Myocyte (in vitro differentiated cells): ENCODE measurements at places on chromosomes 5 and 9. TPM values are rescaled to one million over a fixed set of nuclear protein-coding genes. Genes with fewer than 3 reads are reported as not detected.

Gene ADAMTSL1
- total RNA-seq: 21.2 and 32.6 TPM in 2 replicates

Gene SCGB3A2
- total RNA-seq: not detected in 2 replicates

Gene IRX2
- total RNA-seq: 7.2 and 7.7 TPM in 2 replicates

DNA sequence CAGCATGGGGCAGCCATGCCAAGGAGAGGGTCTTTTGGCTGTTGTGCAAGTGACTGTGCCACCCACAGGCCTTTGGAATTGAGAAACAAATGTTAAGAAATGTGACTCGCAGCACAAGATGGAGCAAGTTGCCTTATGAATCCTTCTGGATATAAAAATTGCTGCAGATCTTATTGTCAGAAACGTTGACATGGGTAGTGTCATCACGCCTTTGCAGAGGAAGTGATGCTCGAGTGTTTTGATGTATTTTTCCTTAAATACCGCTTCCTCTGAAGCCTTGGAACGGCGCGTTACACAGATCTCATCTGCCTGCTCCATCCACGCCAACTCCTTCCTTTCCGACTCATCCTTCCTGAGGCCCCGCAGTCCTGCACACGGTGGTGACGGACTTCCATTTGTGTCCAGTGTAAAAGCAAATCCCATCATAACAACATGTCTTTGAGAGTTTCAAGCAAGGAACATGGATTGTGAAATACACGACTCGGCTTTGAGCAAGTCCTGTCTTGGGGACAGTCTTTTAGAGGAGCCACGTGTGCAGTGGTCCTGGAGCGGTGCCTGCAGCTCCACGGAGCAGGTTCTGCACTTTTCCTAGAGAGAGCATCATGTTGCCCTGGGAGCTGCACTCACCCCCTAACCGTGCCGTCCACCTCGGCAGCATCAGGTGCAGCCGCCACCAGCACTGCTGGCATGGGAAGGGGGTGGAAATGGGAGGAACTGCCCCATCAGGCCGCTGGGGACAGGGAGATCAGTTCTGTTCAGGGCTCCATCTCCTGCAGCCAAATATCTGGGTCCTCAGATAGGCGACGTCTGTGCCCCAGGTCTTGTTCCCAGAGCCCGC lies 15.1 kb downstream of the ROPN1L start:
- DNase-seq: no peak

DNA sequence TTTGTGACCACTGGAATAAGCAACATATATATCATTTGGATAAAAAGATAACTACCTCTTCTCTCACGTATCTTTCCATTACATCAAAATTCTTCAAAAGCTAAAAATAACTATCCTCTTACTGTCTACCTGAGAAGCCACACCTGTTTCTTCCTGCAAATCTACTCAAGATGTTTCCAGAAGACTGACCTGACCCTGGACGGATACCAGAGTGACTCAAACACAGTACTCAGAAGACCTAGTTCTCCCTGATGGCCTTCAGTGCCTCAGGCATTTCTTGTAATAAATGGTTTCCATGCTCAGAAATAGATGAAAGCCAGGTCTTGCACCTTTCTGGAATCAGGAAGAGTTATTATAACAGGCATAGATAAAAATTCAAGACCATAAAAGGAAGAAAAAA lies 245.9 kb upstream of the PIK3R1 start:
- no peak for DNase-seq

DNA sequence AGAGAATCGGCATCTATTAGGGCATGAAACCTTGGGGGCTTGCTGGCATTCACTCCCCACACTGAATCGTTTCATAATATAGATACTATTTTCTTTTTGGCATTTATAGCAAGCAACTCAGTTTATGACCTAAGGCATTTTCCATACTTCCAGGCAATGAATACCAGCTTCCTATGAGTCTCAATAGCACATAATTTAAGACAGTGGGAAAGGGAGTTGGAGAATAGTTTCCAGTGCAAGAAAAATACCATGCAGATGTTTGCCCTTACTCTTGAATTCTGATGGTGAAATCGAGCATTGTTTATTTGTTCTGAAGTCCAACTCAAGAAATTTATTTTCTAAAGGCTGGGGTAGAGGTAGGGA lies 175.8 kb upstream of the KLF9 start:
- no peak for DNase-seq

DNA sequence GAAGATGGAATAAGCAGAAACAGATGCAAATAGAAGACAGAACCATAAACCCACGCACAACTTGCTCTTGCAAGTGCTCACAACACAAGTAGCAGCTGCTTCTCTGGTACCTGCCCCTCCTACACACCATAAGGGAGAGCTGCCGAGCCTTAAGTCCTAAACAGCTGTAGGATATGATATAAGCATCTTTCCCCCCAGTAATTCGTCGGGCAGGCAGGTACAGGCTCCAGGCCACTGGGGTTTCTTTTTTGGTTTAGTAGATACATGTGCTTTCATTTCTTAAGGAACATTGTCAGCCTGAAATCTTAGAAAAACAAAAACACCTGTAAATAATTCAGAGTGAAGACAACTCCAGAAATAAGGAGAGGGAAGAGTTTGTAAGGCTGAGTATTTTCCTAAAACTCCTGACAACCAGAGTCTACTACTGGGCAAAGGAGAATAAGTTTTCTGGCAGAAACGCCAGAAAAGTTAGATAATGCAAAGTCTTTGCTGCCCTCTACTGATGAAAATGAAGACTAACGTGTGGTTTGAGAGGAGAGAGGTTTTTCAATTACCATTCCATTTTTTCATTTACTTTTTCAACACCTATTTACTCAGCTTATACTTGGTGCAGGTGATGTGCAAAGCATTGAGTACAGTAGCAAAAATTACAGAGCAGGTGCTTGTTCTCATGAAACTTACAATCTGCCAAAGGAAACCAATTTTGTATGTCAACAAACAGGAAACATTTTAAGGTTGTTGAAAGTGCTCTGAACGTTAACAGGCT lies 20.1 kb upstream of the TCERG1 start:
- peak; percentile 55 for DNase-seq

GRCh38 chr9:113219186-113219936 lies 1.7 kb downstream of the FKBP15 start:
- DNase-seq: no peak

GRCh38 chr5:142827934-142828576 lies 57.9 kb downstream of the ARHGAP26 start:
- DNase-seq: no peak
